ENCODE measurements at places on chromosomes 16 and 17.

- no peak for DNase-seq
These were observed 256.4 kb downstream of the CDH13 start for GRCh38 chr16:82882982-82883835.

GRCh38 chr17:76433693-76434092, 19.3 kb downstream of the UBE2O start:
- DNase-seq, result no peak

DNA sequence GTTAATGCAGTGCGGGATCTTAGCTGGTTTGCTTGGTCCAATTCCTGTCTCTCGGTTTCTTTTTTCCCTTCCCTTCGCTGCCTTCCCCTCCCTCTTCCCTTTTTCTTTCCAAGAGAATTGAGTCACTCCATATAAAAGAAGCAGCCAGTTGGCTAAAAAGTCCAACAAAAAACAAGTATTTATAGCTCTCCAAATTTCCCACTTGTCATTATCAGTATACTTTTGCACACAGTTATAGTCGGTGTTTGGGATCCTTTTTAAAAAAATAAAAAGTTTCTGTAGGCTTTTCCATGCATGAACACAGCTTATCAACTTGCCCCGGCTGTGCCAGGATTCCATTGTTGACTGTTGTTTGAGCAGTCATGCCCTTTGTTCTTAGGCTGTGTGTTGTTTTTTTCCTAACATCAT, 24.9 kb downstream of the HMOX2 start:
- no peak for DNase-seq

- DNase-seq, result no peak
These were observed 391.7 kb downstream of the XYLT1 start for GRCh38 chr16:17078931-17079631.

DNA sequence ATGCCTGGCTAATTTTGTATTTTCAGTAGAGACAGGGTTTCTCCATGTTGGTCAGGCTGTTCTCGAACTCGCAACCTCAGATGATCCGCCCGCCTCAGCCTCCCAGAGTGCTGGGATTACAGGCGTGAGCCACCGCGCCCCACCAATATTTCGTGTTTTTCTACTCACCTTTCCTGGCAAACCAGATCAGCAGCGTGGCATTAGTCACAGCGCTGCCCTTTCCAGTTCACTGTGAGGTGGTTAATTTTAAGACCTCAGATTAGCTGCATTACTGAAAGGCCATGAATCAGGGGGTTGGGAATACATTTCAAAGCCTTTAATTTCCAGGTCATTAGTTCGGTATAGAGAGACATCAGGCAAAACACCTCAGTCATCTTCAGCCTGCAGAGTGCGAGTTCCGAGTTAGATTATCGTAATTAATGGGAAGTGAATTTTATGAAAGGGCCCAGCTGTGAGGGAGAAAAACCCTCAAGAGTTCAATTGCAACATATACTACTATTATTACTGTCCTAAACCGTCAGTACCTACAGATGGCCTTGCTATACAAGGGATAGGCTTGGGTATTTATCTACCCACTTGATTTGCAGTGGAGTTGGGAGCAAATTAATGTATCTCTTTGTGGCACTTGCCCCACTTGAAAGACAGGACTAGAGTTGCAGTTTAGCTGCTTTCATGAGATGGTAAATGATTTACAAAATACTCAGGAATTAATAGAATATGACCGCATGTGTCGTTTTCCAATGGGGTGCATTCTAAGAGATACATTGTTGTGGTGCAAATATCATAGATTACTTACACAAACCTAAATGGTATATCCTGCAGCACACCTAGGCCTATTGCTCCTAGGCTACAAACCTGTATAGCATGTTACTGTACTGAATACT, 2.1 kb upstream of the USP32 start:
- no peak for DNase-seq

DNA sequence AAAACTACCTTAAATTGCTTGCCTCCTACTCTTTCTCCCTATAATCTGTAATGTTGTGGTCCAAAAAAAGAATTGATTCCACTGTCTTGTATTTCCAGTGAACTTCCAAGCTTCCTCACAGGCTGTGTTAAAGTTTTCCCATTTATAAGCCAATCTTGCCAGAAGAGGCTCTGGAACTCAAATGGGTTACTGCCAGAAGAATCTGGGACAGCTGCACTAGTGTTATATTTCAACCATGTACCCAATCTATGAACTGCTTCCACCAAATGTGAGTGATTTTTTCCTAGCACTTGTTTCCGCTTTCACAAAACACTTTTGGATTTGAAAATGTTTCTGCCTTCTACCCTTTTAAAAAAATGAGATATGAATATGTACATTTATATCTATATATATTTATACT, 1.8 kb downstream of the CCDC43 start:
- DNase-seq, result no peak

GRCh38 chr17:75245011-75245410, 16.4 kb downstream of the GGA3 start:
- no peak for DNase-seq

DNA sequence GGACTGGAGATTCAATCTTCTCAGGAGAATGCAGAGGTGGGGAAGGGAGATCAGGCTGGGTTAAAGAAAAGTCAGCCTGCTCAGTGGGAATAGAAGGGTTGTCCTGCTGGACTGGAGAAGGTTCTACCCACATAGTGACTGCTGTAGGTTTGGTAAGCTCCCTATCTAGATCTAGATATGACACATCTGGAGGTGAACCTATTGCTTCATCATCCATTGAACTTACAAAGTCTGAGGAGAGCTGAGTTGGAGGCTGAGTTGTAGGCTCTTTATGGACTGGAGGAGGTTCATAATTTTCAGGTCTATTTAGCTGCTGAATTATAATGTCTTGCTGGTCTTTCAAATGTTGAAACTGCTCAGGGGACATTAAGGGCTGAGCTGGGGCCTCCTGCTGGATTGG, 46.0 kb upstream of the NF1 start:
- no peak for DNase-seq

DNA sequence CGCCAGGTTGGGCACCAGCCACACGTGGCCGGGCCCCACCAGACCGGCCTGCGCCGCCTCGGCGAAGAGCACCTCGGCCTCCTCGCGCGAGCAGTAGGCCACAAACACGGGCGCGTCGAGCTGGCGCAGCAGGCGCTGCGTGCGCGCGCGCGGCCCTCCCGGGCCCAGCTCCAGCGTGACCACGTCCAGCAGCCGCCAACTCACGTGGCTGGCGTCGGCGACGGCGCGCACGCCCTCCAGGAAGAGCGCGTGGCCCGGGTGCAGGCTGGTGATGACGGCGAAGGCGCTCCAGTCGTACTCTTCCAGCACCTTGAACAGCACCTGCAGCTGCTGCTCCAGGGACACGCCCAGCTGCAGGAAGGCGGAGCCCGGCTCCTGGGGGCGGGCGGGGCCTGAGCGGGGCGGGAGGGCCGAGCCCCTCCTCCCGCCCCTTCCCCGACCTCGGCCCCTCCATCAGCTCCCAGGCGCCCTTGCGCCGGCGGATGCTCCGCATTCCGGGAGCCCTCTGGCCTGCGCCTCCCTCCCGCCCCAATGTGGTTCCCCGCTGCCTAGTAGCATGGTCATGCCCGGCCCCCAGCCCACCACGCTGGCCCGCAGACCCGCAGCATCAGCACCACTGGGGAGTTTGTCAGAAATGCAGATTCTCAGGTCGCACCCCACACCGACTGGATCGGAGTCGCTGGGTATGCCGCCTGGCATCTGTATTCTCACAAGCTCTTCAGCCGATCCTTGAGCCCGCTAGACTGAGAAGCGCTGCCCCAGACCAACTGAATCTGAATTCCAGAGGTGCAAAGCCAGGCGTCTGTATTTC, 7.2 kb downstream of the GRIN2C start:
- DNase-seq, result peak; percentile 46

GRCh38 chr16:10013364-10013763, 168.9 kb downstream of the GRIN2A start:
- DNase-seq, result no peak

DNA sequence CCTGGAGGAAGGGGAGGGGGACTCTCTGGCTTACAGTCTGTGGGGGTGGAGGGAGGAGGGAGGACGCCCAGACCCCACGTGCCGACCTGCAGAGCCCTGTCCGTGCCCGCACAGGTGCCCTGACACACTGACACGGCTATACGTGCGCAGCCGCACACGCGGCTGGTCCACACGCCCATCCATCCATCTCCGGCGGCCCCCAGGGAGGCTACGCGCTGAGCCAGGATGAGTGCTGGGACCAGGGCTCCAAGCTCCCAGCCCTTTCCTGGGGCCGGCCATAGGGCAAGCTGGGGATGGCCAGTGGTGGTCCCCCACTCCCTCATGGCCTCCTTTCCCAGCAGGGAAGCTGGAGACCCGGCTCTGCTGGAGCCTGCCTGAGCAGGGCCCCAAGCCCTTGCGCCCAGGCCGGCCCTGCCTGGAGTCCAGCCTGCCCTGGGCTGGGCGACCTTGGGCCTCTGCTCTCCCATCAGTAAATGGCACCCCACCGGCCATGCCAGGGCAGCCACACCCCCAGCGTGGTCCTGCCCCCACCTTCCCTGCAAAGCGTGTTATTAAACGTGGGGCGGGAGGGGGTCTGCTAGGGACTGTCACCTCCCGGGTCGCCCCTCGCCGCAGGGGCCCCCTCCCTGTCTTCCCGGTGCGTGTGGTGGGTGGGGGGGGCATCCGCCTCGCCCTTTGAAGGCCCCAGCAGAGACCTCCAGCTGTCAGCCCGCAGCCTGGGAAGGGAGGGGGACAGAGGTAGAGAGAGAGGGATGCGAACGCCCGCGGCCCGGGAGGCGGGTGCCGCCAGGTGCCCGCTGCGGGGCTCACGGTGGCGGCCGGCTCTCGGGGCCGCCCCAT, 863 bp downstream of the CASKIN1 start:
- DNase-seq, result no peak

DNA sequence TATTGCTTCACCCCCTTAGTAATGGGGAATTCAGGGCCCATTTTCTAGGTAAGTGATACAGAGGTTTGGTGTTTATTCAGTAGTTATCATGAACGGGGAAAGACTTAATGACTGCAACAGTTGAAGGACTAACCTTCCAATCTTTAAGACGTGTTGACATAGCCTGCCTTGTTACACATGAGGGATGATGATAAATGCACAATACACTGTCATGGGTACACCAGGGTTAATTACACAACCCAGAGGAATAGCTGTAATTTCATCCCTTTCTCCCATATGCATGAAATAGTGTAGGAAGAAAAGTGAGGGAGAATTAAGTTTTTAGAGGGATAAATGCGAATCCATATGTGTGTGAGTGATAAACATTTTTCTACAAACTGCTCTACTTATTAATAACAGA, 10.7 kb downstream of the MYH4 start:
- DNase-seq, result no peak

DNA sequence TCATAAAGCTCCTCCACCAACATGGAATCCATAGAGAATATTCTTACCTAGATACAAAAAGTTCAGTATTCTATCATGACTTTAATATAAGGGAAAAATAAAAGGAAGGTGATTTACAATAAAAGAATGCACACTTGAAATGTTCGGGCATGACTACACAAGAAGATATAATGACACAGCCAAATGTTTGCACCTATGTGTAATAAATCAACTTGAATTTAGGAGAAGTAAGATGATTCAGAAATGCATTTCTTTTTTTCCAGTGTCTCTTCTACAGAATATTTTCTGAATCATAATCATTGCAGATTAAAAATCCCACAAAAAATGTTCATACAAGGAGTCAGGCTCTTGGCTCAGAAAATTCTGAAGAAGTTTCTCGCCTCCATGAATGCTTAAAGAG, 404.0 kb upstream of the HSBP1 start:
- no peak for DNase-seq

DNA sequence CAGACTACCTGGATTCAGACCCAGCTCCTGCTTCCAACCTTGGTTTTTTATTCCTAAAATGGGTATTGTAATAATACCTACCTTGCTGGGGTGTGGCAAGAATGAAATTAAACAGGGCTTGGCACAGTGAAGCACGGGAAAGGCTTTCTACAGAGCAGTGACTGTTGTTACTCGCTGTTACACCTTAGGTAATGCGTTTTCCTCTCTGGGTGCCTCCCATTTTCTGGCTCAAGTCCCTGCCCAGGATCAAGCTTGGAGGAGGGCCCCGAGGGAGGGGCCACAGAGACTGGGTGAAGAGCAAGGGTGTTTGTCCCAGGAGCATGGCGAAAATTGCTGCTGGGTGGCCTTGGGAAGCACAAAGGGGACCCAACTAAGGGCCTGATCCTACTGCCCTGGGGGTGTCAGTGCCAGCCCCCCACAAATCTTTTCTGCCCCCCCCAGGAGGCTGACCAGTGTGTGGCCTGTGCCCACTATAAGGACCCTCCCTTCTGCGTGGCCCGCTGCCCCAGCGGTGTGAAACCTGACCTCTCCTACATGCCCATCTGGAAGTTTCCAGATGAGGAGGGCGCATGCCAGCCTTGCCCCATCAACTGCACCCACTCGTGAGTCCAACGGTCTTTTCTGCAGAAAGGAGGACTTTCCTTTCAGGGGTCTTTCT, 13.3 kb downstream of the MIEN1 start:
- no peak for DNase-seq

DNA sequence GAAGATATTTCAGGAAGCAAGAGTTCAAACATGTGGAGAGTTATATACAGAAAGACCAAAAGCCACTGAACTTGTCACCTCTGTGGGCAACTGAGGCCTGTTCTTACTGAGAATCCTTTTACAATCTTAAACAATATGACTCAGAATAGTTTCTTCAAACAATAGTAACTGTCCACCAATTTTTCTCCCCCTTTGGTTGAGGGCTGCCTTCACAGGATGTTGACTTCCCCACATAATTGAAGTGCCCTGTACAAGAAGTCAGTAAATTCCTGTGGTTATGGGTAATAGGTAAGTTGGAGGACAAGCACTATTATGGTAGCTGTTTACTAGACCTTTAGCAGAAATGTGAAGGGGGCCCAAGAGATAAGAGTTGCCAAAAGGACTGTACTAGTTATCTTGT, 215.8 kb downstream of the CDH8 start:
- DNase-seq, result no peak

GRCh38 chr16:82630688-82631087, 3.9 kb downstream of the CDH13 start:
- DNase-seq, result peak; percentile 46

- DNase-seq, result no peak
These were observed 722 bp downstream of the CDC27 start for GRCh38 chr17:47188271-47188875.

DNA sequence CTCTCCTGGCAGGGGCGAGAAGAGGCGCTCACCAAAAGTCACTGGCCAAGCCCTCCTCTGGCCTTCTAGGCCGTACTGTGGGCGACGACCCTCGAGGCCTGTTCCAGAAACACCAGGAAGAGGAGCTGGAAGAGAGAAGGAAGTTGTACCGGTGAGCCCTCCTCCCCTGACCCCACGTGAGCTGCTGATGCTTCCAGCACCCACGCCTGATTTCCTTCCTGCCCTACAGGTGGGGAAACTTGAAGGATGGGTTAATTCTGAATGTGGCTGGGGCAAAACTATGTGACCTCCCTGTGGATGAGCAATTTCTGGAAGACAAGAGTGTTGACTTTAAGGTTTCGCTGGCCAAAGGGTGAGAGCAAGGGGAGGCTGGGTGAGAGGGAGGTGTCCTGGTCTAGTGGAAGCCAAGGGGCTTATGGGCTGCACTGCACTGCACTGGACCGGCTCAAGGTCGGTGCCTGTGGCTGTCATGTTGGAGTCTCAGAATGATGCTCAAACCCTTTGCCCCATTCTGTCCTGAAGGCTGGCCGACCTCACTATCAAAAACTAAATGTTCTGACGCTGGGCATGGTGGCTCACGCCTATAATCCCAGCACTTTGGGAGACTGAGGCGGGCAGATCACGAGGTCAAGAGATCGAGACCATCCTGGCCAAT, 6.2 kb downstream of the C17orf100 start:
- no peak for DNase-seq

- DNase-seq, result no peak
These were observed 108.9 kb downstream of the TANGO6 start for GRCh38 chr16:68951991-68952877.

GRCh38 chr17:40432864-40433528, 10.3 kb upstream of the IGFBP4 start:
- no peak for DNase-seq

- no peak for DNase-seq
These were observed 41.1 kb downstream of the TBC1D16 start for GRCh38 chr17:79994602-79995001.
